HCT116 (cell line): ENCODE measurements at places on chromosomes 4 and X.

GRCh38 chr4:151646322-151646721 is 114.5 kb downstream of the GATB start:
- no peak for DNase-seq

DNA sequence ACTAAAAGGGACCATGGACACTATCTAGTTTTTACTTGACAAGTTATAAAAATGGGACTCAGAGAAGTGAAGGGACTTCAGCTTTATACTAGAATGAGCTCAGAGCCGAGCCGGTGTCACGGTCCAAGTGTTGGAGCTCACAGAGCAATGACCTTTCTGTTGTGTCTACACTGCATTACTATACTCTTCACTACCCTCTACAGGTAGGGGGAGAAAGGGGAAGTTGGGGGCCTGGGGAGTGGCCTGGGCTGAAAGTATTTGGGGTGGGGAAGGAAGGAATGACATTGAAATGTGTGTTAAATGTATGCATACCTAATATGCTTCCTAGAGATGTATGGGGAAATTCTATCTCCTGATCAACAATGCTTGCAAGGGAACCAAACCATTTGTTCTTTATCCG is 48.8 kb upstream of the HHIP start:
- no peak for DNase-seq

GRCh38 chr4:35963383-35963782 is 280.9 kb downstream of the ARAP2 start:
- DNase-seq: no peak

GRCh38 chr4:164337219-164337944 is 416.5 kb upstream of the SMIM31 start:
- DNase-seq: no peak

- no peak for DNase-seq
These were observed 753.5 kb downstream of the PDHA2 start for GRCh38 chr4:96593422-96593821.

DNA sequence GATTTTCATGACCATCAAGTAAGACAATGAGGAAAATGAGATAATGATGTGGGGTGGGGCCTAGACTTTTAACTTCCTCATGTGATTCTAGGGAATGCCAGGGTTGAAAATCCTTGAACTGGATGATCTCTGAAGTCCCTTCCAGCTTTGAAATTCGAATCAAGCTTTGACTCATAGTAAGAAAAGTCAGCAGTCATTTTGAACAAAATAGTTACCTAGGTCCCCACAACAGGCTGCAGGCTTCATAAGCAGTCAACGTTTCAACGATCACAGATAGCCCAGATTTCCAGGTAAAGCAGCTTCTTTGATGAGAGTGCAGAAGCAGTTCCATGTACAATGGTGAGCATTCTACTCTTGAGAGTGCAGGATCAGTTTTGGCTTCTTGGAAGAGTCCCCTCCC is 93.7 kb downstream of the GRIA3 start:
- no peak for DNase-seq

GRCh38 chr4:147610686-147611085 is 6.5 kb upstream of the TMEM184C start:
- DNase-seq: no peak

- DNase-seq: peak; percentile 6
These were observed 59.2 kb downstream of the PTPN13 start for GRCh38 chr4:86653237-86653865.

DNA sequence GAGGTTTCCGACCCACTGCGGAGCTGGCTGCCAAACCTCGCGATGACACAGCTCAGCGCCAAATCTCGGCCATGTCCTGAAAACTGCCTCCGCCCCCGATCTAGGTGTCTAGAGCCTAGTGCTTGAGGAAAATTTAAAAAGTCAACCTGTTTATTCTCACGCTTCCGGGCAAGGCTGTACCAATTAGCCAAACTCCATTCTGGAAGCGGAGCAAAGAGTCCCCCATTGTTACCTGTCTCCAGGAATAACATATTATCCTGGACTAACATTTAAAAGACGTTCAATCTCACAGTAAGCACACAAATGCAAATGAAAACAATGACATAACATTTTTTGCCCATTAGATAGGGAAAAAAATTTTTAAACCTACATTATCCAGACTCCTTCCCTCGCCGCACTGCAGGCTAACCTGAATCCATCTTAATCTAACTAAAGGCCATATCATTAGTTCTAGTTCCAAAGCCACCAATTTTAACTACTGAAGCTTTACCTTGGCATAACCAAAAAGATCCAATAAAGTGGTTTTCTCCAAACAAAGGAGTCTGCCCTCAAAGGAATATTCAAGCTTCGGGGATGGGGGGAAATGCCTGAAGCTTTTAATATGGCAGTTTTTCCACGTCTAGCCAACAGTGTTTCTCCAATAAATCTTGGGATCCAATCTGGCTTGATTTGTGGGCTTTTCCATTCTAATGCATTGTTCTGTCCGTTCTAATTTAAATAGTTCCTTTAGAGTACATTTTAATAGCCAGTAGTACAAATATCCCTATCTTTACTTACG is 1.9 kb downstream of the HUWE1 start:
- no peak for DNase-seq
